Thymus (tissue), 14 donors: ENCODE measurements at places on chromosomes 1 and 21. TPM values are rescaled to one million over a fixed set of nuclear protein-coding genes. Genes with fewer than 3 reads are reported as not detected.

The TTC24 gene
- polyA plus RNA-seq = 13.4 TPM

The CGN gene
- polyA plus RNA-seq = 2.8 TPM

The KRTAP11-1 gene
- polyA plus RNA-seq = 0.16 TPM

The GNPAT gene
- polyA plus RNA-seq = 54.3 TPM
